SHP77 treated with DMSO at 0.1 percent for 48 hours (cell line): ENCODE measurements at places on chromosomes 4 and X.

DNA sequence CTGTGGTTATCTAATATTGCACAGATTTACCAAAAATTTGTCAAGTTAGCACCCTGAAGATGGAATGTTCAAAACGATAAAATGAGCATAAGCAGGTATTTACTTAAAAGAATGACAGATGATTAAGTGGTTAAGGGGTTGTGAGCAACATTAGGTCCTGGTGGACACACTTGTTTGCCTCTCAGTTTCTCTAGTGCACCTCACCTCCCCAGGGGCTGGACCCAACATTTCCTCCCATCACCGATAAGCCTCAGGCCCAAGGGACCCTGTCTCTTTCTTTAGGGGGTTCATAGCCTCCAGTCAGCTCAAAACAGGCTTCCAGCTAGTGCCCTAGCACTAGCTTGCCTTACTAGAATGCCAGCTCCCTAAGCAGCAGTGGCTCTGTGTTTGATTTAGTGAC, 88.0 kb downstream of the ATP11C start:
- DNase-seq, result no peak

DNA sequence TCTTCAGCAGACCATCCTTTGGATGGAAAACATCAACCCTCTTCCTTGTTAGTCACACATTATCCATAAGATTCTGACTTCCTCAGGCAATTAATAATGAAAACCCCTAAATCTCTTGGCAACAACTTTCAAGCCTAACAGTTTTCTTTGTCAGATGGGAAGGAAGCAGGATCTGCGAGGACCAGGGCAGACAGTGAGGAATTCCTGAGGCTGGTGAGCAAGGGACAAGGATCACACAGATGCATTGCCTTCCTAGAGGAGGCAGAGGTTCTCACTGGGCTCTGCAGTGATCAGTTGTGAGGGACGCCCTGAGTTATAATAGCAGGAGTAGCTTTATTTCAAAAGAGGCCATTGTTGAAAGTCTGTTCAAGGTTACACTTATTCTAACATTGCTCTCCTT, 195.4 kb downstream of the SLIT2 start:
- DNase-seq, result no peak

- DNase-seq, result no peak
Measured at GRCh38 chr4:99665983-99666382, 8.4 kb upstream of the C4orf54 start.

DNA sequence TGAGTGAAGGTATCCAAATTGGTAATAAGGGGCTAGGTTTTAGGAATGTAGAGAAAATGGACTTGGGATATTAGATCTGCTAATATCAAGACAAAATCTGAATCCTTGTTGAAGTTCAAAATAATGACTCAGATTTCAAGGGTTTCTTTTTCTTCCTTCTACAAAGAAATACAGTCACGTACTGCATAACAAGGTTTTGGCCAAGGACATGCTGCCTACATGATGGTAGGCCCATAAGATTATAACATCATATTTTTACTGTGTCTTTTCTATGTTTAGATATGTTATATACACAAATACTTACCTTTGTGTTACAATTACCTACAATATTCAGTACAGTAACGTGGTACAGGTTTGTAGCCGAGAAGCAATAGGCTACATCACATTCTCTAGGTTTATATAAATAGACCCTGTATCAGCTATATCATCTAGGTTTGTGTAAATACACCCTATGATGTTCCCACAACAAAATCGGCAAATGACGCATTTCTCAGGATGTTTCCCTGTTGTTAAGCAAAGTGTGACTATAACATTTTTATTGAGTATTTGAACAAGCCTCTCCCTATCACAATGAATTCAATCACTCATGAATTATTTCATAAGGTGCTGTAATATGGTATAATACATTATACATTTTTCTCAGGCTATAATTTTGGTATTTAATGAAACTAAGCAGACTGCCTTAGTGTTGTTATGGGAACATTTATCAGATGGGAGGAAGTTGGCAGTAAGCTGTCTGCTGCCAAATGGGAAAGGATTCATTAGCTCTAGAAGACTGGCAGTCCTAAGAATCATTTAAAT, 186.3 kb downstream of the PPP3CA start:
- no peak for DNase-seq

DNA sequence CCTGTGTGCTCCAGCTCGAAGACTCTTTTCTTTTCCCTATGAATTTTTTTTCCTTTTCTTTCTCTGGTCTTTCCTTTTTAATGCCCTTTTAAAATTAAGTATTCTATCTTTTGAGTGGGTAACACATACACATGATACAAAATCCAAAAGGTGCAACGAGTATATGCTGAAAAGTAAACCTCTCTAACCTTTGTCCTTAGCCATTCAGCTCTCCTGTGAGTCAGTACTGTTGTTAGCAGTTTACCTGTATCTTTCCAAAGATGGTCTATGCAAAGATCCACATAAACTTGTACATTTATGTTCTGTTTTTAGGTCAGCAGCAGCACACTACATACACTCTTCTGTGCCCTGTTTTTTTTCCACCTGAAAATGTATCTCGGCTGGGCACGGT, 28.7 kb downstream of the SLC25A43 start:
- no peak for DNase-seq
